Effector CD4-positive, alpha-beta T cell (primary cell): ENCODE measurements at places on chromosomes 13 and 19.
A peak's percentile ranks its signal among the peaks of the same experiment; 100 is the strongest.

GRCh38 chr13:20128459-20128931 lies 32.4 kb downstream of the GJA3 start:
- no peak for DNase-seq

GRCh38 chr19:39645800-39646411 lies 9.8 kb upstream of the LGALS16 start:
- no peak for DNase-seq

DNA sequence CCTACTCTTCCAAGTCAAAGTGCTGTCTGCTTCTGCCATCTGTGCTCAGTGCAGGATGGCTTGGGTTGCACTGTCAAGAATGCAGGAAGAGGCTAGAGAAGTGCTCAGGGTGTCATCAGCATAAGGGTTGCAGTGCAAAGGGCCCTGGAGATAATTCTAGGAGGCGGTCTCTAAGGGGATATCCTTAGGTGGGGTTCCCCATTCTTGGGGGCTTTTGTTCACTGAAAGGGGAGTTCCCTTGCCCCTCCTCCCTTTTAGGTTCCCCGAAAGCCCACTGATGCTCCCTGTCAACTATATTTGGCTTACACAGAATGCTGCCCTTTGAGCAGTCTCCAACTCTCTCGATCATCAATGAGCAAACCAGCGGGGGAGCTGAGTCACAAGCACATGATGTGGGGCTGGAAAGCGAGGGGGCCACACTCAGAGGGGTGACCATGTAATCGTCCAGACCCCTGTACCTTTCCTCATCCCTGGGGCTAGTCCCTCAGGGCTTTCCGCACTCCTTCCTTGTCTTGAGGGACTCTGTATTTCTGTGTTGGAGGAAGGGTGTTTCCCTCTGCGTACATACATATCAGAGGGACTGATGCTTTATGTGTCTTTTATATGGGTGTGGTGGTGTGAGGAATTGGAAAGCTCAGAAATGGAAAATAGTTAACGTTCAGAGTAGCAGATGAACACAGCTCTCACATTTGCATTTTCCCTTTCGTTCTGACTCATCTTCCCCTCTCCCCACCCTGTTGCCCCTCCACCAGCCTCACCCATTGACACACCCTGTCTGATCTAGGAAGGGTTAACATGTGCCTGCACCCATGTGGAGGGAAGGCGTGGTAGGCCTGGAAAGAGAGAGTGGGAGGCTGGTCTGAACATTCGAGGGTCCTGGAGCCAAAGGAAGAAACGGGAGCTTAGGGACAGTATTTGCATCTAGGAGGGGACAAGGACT lies 6.7 kb downstream of the ZBTB32 start:
- DNase-seq: no peak

- DNase-seq: no peak
Measured at GRCh38 chr13:43126420-43126819, 103.0 kb downstream of the DNAJC15 start.

GRCh38 chr19:7469669-7470285 lies 19.1 kb downstream of the PEX11G start:
- no peak for DNase-seq

DNA sequence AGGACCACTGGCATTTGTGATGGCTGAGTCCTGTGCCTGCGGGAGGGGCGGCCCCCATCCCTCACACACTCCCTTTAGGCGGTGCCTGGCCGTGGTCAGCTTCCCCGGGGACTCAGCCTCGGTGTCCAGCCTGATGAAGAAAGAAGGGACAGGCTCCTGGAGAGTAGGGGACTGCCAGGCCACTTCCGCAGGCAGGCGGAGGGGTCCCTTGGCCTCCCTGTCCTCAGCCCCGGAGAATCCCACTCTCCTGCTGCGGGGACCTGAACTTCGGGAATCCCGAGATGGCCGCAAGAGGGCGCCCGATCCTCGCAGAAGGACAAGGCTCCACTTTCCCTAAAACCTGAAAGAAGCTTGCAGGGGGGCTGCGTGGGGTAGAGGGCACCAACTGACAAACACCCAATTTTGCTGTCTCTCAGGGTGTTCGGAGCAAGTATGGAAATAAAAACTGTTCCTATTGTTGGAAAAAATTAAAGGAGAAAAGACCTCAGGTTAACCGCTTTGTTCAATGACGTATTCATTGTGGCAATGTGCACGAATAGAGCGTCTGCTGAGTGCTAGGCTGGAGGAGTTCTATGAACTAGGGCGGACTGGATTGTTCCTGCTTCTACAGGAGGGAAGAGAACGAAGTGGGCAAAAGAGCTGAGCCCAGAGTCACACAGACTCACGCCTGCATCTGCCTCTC lies 297.3 kb downstream of the ZNF536 start:
- DNase-seq: peak; percentile 26

- DNase-seq: no peak
Measured at GRCh38 chr19:58563034-58563573, 4.7 kb upstream of the UBE2M start.

- no peak for DNase-seq
Measured at GRCh38 chr13:21971662-21972621, 301.1 kb downstream of the FGF9 start.

DNA sequence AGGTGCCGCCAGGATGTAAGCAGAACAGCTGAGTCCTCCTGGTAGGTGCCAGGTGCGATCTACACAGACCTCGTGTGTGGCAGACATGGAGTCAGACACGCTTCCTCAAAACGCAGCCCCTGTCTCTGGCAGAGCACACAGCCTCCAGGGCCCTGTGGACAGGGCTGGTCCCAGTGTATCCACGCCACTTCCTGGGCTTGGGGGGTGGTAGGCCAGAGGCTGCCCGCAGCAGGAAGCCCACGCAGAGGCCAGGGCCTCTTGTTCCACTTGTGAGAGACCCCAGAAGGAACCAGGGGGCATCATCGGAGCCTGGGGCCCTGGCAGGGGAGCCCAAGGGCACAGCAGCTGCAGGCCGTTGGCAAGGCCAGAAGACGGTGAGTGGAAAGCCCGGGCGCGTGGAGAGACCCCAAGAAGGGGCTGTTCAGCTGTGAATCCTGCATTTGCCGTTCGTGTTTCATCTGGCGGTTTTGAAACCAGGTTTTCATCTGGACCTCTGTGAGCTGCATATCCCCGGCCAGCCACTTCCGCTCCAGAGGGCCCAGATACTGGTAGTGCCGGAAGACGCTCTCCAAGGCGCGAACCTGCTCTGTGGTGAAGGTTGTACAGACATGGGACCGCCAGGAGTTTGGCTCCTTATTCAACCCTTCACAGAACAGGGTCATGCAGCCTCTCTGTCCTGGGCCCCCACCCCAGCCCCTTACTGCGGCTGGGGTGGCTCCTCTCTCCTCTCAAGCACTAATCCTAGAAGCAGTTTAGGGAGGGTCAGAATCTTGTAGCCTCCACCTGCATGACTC lies 25.1 kb upstream of the SLITRK1 start:
- no peak for DNase-seq

GRCh38 chr13:85995788-85996418 lies 196.7 kb upstream of the SLITRK6 start:
- no peak for DNase-seq

GRCh38 chr13:111153977-111154332 lies 38.8 kb downstream of the ARHGEF7 start:
- peak; percentile 35 for DNase-seq

GRCh38 chr13:68234274-68234673 lies 1004.1 kb upstream of the PCDH9 start:
- no peak for DNase-seq

DNA sequence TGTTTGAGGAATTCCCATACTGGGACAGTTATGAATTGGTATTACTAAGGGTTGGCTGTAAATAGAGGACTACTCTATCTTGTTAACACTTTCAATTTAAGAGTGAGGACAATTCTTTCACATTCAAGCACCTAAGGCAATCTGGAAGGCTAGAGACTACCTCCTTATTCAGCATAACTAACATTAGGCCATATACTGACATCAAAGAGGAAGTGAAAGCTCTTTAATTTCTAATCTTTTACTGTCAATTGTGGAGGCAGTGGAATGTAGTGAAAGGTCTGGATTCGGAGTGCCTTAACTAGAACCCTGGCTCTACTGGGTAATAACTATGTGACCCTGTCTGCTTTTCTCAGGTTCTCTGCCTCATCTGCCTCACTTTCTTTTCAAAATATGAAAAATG lies 134.0 kb downstream of the UFM1 start:
- no peak for DNase-seq

GRCh38 chr19:19871932-19872331 lies 6.2 kb downstream of the ZNF253 start:
- DNase-seq: no peak

DNA sequence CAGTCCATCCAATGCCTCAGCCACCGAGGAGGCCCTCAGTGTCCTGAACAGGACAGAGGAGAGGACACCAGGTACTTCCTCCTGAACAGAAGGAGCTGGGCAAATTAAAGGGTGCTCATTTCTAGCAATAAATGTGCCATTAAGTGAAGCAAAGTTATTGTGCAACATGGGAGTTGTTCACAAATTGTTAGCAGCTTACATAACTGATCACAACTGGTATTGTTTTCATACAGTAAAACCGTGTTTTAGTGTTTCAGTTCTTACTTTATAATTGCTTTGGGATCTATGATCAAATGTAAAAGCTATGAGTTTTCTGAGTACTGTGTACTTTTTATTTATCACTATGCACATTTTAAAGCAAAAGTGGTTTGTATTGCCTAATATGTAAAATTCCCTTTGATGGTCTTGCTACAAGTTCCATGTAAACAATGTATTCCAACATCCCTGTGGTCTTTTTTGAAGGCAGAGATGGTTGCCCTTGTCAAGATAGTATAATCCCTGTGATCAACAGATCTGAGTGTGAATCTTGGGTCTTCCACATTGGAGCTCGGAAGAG lies 263.1 kb downstream of the FGF14 start:
- no peak for DNase-seq

DNA sequence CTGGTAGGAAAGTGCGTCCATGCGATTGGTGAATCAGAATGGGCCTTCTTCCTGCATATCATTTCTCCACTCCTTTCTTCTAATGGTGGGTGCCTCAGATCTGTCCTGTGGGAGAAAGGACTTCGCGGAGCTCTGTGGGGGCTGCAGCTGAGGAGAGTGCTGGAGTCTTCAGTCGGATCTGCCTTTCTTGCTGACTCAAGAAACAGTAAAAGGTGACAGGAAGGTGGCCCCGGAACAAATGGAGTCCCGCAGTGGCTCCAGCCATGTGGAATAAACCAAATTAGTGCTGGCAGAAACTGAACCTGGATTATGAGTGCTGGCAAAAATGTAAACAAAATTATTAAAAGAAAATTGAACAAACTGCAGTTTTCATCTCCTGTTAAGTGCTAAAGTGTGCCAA lies 15.1 kb upstream of the GAS6 start:
- no peak for DNase-seq

- DNase-seq: no peak
Measured at GRCh38 chr13:98974053-98974452, 3.8 kb downstream of the DOCK9 start.

GRCh38 chr13:42068886-42069285 lies 20.4 kb downstream of the DGKH start:
- no peak for DNase-seq
